Stimulated activated CD8-positive, alpha-beta memory T cell treated with anti-CD3 and anti-CD28 coated beads, Interleukin-15, amount 100 ng/mL, for 4 hours (primary cell): ENCODE measurements at places on chromosomes 4 and X.

GRCh38 chrX:148535639-148536038 is 35.2 kb downstream of the AFF2 start:
- no peak for DNase-seq

- no peak for DNase-seq
These were observed 245.8 kb upstream of the GK2 start for GRCh38 chr4:79653871-79654270.

DNA sequence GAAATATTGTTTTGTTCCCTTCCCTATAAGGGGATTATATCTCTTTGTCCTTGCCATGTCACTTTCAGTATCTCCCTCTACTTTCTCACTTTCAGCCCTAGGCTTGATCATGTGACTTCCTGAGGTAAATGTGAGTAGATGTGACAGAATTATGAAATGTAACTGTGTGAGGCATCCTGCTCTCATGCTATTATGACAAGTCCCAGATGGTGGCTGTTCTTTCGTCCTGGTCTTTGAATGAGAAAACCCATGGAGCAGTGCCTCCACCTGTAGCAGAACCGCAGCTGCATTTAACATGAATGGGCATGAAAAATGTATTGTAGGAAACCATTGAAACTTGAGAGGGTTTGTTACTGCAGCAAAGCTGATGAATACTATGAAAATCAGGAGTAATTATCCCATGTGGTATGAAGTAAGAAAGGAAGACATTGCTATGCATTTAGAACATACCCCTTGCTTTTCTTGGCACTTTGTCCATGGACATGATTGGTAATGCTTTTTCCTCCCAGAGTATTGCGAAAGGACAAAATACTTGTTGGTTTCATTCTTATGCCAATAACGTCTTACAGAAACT is 202.2 kb upstream of the GPRIN3 start:
- DNase-seq = no peak

DNA sequence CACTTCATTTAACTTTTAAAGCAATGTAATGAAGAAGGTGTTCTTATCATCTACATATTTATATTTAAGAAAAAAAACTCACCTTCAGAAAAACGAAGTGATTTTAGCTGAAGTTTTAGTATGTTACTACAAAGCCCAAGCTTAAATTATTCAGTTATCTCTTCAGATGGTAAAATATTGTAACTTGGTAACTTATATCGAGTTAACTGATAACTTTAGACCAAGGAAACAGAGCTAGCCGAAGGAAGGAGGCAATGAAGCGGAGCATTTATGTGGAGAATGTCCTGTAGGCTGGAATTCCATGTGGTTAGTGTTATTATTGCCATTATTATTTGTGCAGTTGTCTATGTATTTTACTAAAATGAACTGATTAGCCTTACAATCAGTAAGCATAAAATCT is 1102.1 kb upstream of the LCORL start:
- no peak for DNase-seq

DNA sequence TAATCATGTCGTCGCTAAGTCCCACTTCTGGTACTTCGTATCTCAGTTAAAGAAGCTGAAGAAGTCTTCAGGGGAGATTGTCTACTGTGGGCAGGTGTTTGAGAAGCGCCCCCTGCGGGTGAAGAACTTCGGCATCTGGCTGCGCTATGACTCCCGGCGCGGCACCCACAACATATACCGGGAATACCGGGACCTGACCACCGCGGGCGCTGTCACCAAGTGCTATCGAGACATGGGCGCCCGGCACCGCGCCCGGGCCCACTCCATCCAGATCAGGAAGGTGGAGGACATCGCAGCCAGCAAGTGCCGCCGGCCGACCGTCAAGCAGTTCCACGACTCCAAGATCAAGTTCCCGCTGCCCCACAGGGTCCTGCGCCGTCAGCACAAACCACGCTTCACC is 11.3 kb downstream of the PNCK start:
- peak; percentile 27 for DNase-seq

- no peak for DNase-seq
These were observed 546.9 kb downstream of the BCOR start for GRCh38 chrX:39550795-39551361.

DNA sequence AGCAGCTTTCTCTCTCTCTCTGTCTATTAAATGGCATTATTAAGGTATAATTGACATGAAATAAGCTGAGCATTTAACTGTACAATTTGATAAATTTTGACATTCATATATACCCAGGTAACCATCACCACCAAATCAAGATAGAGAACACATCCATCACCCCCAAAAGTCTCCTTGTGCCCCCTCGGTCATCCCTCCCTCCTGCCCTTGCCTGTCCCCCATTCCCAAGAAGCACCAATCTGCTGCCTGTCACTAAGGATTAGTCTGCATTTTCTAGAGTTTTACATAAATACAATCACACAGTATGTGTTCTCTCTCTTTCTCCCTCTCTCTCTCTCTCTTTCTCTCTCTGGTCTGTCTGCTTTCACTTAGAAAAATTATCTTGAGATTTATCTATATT is 25.0 kb upstream of the TMEM154 start:
- DNase-seq = no peak

- no peak for DNase-seq
These were observed 44.1 kb downstream of the SLC16A2 start for GRCh38 chrX:74465424-74465823.

DNA sequence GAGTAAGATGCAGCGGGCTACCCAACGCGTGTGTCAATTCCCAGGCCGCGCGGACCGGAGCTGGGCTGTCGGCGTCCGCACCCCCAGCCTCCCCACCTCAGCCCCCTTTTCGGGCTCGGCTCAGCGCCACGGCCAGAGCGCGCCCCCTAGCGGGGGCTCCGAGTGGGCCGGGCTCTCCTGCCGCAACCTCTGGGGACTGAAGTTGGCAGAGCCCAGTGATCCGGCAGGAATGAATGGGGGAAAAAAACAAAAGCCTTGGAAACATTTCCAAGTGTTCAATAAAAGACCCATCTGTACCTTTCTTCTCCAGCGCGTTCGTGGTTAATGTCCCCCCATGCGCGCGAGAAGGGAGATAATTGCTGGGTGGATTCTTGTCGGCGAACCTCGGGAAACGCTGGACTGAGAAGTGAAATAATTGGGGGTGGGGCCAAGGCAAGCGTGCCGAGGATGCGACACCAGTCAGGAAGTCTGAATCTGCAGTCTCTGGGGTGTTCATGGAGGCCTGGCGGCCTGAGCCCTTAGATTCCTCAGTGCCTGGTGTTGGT is 5.2 kb upstream of the ARX start:
- no peak for DNase-seq

DNA sequence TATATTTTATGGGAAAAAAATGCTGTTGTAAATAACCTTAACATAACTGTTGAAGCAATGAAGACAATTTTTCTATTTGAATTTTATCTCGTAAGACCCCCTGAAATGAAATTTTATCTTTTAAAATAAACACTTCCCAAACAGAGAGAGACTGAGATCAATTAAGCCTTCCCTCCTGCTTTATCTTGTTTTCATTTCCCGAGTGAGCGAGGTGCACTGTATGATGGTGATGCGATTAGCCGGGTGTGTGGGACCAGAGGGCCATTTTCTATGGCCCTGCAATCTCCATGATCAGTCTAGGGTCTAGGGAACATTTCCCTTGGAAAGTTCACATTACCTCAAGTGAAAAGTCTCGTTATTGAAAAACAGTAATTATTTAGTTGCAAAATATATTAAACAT is 134.1 kb upstream of the MID1 start:
- DNase-seq = no peak

DNA sequence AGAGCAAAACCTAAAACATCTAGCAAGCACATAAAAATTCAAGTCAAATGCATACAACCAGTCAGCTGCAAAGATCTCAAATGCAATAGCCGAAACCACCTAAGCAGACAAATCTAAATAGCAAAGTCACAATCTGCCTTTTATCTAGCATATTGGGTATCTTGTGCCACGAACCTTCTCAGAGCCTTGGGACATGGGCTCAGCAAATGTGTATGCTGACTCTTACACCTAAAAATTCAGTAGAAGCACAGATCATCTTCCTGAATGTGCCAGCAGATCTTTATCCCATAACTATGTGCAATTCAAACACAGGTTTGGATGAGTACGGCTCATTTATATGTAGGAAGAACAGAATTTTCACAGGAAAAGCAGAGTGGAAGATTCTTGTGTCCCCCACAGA is 492.1 kb downstream of the INPP4B start:
- no peak for DNase-seq

DNA sequence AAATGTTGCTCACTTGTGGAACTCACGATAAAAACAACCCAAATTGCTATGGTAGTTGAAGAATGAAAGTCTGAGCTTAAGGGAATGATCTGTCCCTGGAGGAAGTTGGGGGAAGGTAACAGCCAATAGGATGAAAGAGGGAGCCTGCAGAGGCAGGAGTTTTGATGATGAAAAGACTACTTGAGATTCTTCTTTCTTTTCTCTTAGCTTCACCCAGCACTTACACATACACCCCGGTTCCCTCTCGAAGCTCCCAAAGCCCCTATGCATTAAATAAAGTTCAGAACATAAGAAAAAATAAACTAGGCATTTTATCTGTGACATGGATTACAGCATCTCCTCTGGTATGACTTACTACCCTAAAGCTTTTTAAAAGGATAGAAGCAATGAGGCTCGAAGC is 122.9 kb upstream of the GATB start:
- DNase-seq = no peak

DNA sequence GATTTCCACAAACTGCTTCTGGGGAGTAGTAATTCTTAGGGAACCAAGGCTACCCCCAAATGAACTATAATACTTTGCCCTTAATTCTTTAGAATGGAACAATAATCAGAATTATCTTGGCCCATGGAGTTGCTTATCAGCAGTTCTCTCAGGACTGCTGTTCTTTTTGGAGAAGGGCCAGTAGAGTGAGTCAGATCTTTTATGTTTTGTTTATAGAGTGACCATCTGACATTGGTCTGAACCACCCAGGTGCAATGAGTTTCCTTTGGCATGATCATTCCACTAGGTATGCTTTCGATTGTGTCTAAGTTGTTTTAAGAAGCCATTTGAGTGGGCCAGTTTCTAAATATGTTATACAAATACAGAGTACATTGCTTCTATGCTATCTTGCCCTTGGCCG is 31.8 kb downstream of the PRRG1 start:
- DNase-seq = no peak

- DNase-seq = no peak
These were observed 42.9 kb downstream of the FRAS1 start for GRCh38 chr4:78100060-78100459.

DNA sequence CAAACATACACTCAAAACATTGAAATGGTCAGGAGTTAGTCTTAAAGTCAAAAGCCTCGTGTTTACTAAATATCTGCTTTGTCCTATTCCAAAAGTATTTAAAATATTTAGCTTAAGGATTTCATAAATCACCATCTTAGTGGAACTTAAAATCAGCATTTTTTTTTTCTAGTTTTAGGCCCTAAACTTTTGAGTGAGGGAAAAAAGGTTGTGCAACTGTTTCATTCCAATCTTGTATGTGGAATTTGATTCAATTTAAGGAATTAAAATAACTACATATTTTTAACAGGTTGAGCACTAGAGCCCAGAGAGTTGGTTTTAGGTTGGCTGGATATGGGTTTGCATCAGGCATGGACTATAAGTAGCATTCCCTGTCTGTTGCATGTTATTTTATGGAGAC is 35.7 kb upstream of the ANK2 start:
- DNase-seq = no peak

GRCh38 chr4:176443117-176443516 is 123.4 kb downstream of the SPCS3 start:
- DNase-seq = no peak

DNA sequence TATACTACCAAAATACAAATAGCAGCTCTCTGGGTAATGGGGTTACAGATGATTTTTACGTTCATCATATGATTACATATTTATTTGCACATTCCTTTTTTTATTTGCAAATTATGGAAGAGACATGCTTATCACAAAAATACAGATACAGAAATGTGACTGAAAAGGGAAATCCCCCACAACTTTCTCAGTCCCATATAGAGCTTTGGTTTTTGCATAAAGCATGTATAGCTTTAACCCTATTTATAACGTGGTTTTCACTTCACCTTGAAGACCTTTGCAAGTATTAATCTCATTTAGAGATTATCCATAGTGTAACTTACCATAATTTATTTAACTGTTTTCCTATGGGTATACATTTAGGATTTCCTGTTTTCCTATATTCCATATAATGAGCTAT is 55.4 kb downstream of the PDK3 start:
- no peak for DNase-seq

GRCh38 chr4:184383497-184384055 is 90.8 kb downstream of the IRF2 start:
- no peak for DNase-seq

DNA sequence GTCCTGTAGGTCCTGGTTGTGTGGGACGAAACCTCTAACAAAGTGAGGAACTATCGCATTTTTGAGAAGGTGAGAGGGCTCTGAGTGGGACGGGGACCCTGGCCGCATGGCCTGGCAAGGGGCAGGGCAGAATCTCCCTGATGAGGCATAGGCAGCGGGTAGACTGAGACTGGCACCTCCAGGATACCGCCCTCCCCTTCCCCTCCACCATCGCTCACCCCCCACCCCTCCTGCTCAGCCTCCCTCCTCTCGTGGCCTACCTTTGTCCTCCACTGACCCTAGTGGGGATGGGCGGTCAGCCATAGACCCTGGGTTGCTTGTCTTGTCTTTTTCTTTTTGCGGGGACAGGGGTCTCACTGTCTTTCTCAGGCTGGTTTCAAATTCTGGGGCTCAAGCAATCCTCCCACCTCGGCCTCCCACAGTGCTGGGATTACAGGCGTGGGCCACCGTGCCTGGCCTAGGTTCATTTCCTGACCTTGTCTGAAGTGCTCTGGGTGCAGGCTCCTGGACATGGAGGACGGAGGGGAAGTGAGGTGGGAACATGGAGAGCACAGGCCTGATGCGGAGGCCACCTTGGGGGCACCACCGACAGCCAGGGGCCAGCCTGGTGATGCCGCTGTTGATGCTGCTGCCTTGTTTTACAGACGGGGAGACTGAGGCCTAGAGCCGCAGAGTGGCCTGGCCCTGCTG is 10.5 kb upstream of the ADD1 start:
- DNase-seq = no peak

DNA sequence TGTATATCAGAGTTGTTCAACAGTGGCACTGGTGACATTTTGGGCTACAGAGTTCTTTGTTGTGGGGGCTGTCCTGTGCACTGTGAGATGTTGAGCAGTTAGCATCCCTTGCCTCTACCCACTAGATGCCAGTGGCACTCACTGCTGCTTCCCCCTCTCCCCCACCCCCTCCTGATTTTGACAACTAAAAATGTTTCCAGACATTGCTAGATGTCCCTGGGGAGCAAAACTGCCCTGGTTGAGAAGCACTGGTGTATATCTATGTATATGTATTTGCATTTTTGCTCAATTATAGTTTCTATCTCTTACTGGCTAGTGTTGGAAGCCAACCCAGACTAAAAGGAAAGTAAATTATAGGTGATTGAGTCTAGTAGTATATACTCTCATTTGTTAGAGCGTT is 2.4 kb downstream of the TMEM131L start:
- DNase-seq = no peak

DNA sequence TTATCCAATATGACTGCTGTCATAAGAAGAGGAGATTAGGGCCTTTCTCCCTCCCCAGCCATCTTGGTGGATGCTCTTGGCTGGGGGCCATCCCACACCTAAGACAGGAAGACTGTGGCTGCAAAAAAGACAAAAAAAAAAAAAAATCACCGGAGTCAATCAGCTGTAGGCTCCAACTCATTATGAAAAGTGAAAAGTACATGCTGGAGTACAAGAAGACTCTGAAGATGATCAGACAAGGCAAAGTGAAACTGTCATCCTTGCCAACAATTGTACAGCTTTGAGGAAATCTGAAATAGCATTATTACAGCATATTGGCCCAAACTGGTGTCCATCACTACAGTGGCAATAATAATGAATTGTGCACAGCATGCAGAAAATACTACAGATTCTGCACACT is 5.2 kb downstream of the EGFL6 start:
- DNase-seq = no peak
